K562 (cell line): ENCODE measurements at places on chromosomes 7 and 10. TPM values are rescaled to one million over a fixed set of nuclear protein-coding genes. Genes with fewer than 3 reads are reported as not detected.

- H3K4me1 ChIP-seq = peaks cover 12% of the 10 kb centered on the region; the same call in 1 of the 2 replicates
- no peaks in the 10 kb centered on the region for H3K36me3 ChIP-seq
- no peak overlapping the region for H3K4me3 ChIP-seq
- H3K27me3 ChIP-seq = peaks cover 28% of the 10 kb centered on the region
Observed at GRCh38 chr10:132816718-132817117, 30.8 kb upstream of the NKX6-2 start.

The LIPN gene
- total RNA-seq = not detected in 2 replicates

DNA sequence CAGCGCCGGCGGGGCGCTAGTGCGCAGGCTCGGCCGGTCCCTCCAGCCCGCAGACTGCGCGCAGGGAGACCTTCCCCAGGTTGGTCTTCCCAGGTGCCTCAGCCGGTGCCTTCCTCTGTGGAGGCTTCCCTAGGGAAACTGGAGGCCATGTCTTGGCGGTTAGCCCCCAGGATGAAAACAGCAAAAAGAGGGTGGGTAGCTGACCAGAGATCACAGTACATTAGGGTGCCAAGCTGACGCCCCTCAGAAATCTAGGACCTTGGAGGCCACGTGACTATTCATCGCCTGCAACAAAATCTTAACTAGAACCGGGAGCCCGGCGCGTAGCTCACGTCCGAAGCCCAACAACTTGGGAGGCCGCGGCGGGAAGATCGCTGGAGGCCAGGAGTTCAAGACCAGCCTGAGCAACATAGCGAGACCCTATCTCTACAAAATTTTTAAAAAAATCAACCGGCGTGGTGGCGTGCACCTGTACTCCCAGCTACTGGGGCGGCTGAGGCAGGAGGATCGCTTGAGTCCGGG lies 327 bp upstream of the FIS1 start:
- peak overlapping the region; percentile 69 for H3K4me3 ChIP-seq
- no peak for DNase-seq
- peak overlapping the region; percentile 93 for H3K27ac ChIP-seq
- no peaks in the 10 kb centered on the region for H3K27me3 ChIP-seq
- peaks cover 51% of the 10 kb centered on the region for H3K36me3 ChIP-seq

GRCh38 chr7:140232957-140233917 lies 56.5 kb upstream of the KDM7A start:
- H3K27ac ChIP-seq = no peak overlapping the region
- H3K27me3 ChIP-seq = no peaks in the 10 kb centered on the region
- no peaks in the 10 kb centered on the region for H3K36me3 ChIP-seq
- H3K4me1 ChIP-seq = peaks cover 12% of the 10 kb centered on the region; the same call in 2 of the 3 replicates
- no peak overlapping the region for H3K4me3 ChIP-seq

DNA sequence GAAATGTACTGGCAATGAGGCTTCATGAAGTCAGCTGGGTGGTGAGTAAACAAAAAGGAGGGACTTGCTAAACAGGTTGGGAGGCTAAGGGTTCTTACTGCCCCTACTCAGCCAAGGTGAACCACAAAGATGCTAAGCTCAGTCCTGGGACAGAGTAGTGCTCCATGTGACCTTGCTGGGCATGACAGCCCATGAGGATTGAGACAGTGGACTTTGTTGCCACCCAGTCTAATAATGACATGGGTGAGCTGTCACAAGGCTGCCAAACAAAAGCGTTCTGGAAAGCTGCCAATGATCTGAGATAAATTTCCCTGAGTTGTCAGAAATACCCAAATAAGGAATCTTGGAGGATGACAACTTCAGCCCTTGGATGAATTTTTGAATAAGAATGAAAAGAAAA lies 75.2 kb downstream of the CLEC2L start:
- DNase-seq = no peak
- peaks cover 3% of the 10 kb centered on the region; the same call in 1 of the 2 replicates for H3K4me1 ChIP-seq
- H3K27ac ChIP-seq = no peak overlapping the region

GRCh38 chr7:46230990-46231305 lies 309.9 kb upstream of the IGFBP3 start:
- H3K4me1 ChIP-seq = no peaks in the 10 kb centered on the region

- H3K4me3 ChIP-seq = no peak overlapping the region
- no peaks in the 10 kb centered on the region for H3K27me3 ChIP-seq
- H3K36me3 ChIP-seq = no peaks in the 10 kb centered on the region
- DNase-seq = no peak
Observed at GRCh38 chr10:72080042-72080975, 8.0 kb downstream of the SPOCK2 start.

The IDI2 gene
- total RNA-seq = not detected in 2 replicates

DNA sequence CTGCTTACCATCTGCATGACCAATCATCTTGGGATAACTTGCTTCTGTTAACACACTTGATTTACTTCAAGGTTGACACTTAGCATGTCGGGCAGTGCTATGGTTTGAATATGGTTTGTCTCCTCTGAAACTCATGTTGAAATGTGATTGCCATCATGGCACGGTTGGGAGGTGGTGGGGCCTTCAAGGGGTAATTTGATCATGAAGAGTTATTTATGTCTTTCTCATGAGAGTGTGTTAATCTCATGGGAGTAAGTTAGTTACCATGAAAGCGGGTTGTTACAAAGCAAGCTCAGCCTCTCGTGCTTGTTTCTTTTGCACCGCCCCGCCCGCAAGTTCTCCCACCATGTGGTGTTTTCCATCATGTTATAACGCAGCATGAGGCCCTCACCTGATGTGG lies 163.6 kb downstream of the DOCK4 start:
- H3K27me3 ChIP-seq = no peaks in the 10 kb centered on the region
- no peaks in the 10 kb centered on the region for H3K36me3 ChIP-seq
- H3K4me1 ChIP-seq = no peaks in the 10 kb centered on the region
- no peak overlapping the region for H3K4me3 ChIP-seq
- no peak overlapping the region for H3K27ac ChIP-seq
- no peak for DNase-seq

The PLXNA4 gene
- 0.04 and 0.09 TPM in 2 replicates for total RNA-seq

DNA sequence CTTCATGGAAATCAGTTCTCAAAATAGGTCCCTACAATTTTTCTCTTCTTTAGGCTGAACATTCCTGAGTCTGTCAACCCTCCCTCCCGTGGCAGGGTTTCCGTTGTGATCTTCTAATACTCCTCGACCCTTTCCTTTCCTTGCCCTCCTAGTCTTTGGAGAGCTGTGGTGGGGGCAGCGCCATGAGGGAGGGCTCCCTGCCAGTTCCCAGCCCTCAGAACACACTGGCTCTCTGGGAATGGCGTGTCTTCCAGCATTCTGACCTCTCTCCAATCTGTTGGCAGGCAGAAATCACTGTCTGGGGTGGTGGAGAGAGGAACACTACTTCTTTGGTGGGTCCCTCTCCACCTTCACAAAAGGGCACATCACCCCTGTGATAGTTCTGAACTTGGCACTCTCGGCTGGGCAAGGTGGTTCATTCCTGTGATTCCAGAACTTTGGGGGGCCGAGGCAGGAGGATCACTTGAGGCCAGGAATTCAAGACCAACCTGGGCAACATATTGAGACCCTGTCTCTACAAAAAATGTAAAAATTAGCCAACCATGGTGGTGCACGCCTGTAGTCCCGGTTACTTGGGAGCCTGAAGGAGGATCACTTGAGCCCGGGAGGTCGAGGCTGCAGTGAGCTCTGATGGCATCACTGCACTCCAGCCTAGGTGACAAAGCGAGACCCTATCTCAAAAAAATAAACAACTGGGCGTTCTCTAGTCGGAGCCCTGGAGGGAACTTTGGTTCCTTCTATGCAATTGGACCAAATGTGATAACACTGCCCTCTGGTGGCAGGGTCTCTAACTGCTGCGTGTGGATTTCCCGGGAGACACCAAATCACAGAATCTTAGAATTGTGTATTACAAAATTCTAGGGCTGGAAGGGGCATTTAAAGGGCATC lies 13.1 kb upstream of the ARPC1A start:
- H3K4me3 ChIP-seq = no peak overlapping the region
- no peaks in the 10 kb centered on the region for H3K4me1 ChIP-seq
- H3K36me3 ChIP-seq = no peaks in the 10 kb centered on the region
- DNase-seq = peak; percentile 81
- peaks cover 31% of the 10 kb centered on the region for H3K27me3 ChIP-seq
- H3K27ac ChIP-seq = no peak overlapping the region

DNA sequence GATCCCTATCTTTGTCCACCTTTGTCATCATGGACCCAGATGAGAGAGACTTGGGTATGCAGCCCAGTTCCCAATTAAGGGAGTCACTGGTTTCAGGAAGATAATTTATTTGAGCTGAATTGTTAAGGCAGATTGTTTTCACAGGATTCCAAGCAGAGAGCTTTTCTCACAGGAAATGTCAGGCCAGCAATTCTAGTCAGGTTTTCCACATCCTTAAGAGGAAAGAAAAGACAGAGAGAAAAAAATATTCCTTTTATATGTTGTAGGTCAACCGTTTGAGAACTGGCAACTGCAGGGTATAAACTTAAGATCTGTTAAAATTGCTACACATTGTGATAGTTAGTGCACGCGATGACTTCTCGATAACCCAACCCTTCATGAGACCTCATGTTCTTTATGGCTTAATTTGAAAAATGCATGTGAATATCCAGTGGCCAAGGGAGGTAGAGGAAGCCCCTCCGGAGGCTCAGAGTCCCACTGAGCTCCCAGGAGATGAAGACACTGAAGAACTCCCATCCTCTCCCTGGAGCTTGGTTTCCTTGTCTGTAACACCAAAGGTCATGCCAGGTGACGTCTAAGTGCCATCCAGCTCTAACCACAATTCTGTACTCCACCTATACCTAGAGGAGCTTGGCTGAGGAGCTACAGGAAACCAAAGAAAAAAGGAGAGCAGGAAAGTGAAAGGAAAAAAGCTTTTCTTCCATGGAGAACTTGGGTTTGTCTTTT lies 45.6 kb downstream of the MINDY4 start:
- H3K4me1 ChIP-seq = no peaks in the 10 kb centered on the region
- no peak overlapping the region for H3K4me3 ChIP-seq
- DNase-seq = no peak
- no peaks in the 10 kb centered on the region; the same call in 2 of the 3 replicates for H3K36me3 ChIP-seq
- H3K27me3 ChIP-seq = no peaks in the 10 kb centered on the region
- H3K27ac ChIP-seq = no peak overlapping the region

The CLRN3 gene
- not detected in 2 replicates for total RNA-seq

DNA sequence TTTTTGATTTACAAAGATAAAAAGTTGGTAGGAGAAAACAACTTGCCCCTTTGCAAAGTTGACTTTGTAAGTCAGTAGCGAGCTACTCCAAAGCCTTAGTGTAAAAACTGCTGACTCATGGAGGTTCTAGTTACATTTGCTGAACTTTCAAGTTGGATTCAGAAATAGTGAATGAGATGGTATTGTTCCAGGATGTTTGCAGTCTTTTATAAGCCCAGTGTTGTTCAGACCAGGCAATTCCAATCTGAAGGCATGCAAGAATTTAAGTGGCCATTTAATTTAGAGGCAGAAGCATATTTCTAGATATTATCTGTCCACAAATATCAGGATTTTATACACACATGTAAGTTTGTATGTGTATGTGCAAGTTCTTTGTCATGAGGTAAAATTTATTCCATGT lies 21.6 kb downstream of the TES start:
- H3K36me3 ChIP-seq = 0 out of 3 replicates have a peak, but pooled peaks cover 2% of the 10 kb centered on the region
- H3K4me3 ChIP-seq = no peak overlapping the region
- peak; percentile 32 for DNase-seq
- no peaks in the 10 kb centered on the region for H3K27me3 ChIP-seq
- H3K4me1 ChIP-seq = peaks cover 33% of the 10 kb centered on the region

DNA sequence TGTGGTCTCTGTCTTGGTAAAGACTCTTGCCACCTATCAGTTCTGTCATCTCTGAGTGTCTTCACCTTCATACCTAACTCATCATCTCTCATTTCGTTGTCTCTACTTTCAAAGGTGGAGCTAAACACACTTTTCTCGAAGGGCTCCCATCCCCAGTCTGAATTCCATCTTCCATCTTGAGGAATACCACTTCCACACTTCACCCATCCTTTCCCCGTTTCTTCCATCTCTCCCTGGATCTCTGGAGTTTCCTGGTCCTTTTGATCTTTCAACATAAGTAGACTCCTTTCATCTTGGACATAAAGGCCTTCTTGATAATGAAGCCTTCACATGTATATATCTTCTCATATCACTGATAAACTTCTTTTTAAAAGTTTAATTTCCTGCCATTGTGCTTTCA lies 120.8 kb upstream of the NOBOX start:
- H3K27me3 ChIP-seq = no peaks in the 10 kb centered on the region
- no peak overlapping the region for H3K4me3 ChIP-seq
- no peaks in the 10 kb centered on the region for H3K4me1 ChIP-seq

DNA sequence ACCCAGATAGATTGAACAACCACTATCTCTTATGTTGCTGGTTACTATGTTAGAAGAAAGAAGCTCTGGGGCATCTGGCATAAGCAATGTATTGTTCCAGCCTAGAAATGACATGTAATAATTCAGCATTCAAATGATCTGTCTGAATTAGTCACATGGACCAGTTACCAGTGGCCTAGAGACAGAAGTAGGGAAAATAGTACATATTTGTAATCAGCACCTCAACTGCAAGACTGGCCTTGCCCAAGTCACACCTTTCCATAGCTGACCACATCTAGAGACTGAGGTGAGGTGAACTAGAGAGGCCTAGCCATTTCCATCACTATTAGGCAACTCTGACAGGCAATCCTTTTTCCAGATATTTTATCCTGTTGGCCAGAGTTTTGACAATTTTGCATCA lies 315.6 kb upstream of the KCND2 start:
- H3K27ac ChIP-seq = no peak overlapping the region
- no peaks in the 10 kb centered on the region for H3K36me3 ChIP-seq
- H3K27me3 ChIP-seq = no peaks in the 10 kb centered on the region
- no peak overlapping the region for H3K4me3 ChIP-seq
- DNase-seq = no peak

GRCh38 chr10:60363187-60363586 lies 26.5 kb downstream of the ANK3 start:
- DNase-seq = no peak
- H3K4me1 ChIP-seq = no peaks in the 10 kb centered on the region
- no peaks in the 10 kb centered on the region for H3K36me3 ChIP-seq
- no peak overlapping the region for H3K27ac ChIP-seq
- no peak overlapping the region for H3K4me3 ChIP-seq

DNA sequence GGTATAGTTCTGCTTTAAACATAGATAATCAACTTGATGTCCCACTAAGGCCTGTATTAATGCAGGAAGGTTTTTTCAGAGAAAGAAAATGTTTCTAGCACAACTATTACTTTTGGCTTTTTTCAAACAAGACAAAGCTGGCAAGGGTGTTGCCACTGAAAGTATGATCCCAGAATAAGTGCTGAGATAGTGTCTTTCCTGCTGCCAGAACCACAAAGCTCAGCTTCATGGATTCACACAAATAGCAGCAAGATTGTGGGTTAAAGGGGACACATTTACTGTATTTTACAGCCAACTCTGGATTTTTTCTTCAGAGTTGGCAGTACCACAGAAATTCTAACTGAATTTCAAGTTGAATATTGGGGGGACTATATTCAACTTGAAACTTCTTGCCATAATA lies 4.3 kb downstream of the NCOA4 start:
- no peak overlapping the region for H3K4me3 ChIP-seq
- no peaks in the 10 kb centered on the region for H3K27me3 ChIP-seq
- peaks cover 45% of the 10 kb centered on the region for H3K36me3 ChIP-seq
- DNase-seq = no peak
- H3K27ac ChIP-seq = peak overlapping the region; percentile 8; the same call in 1 of the 3 replicates
- peaks cover 58% of the 10 kb centered on the region for H3K4me1 ChIP-seq

GRCh38 chr10:6408799-6409198 lies 171.3 kb downstream of the PRKCQ start:
- peaks cover 6% of the 10 kb centered on the region for H3K27me3 ChIP-seq
- H3K27ac ChIP-seq = no peak overlapping the region
- H3K4me3 ChIP-seq = no peak overlapping the region
- DNase-seq = no peak
